ENCODE measurements at places on chromosomes 16 and 17.

DNA sequence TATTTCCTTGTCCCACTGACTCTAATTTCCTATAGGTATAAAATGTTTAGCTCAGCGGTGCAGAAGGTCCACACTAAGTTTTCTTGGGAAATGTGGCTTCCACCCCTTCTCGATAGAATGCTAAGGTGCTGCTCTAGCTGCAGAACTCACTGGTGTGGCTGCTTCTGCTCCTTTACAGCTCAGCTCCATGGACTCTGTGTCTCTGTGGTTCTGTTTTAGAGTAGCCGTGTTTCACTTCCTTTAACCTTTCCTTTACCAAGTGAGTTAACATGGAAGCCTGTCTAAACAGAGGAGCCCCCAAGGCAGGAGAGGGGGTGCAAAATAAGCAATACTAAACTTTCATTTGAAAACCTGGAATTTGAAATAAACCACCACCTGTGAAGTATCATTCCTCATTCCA, 65.3 kb downstream of the SPECC1 start:
- no peak for DNase-seq

GRCh38 chr16:66369055-66369592, 2.6 kb downstream of the CDH5 start:
- no peak for DNase-seq

GRCh38 chr17:78174346-78174869, 6.0 kb downstream of the SYNGR2 start:
- no peak for DNase-seq

- DNase-seq, result no peak
Measured at GRCh38 chr17:63635787-63636186, 13.6 kb downstream of the MAP3K3 start.

DNA sequence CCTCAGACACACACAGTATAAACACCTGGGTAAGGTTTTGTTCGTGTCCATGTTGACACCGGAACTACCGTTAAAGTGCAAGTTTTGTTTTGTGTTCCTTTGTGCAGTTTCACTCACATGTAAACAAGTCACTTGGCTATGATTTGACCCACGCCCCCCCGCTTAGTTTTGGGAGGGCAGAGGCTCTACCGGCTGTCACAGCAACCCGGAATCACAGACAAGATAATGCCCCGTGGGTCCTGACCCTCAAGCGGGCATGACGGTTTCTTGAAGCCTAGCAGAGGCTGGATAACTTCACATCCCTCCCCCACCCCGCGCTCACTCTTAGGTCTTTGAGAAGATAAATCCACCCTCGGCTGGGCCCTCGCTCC, 1.7 kb downstream of the RASD1 start:
- no peak for DNase-seq

- peak; percentile 70 for DNase-seq
Measured at GRCh38 chr17:18261146-18261515, 669 bp downstream of the MIEF2 start.

DNA sequence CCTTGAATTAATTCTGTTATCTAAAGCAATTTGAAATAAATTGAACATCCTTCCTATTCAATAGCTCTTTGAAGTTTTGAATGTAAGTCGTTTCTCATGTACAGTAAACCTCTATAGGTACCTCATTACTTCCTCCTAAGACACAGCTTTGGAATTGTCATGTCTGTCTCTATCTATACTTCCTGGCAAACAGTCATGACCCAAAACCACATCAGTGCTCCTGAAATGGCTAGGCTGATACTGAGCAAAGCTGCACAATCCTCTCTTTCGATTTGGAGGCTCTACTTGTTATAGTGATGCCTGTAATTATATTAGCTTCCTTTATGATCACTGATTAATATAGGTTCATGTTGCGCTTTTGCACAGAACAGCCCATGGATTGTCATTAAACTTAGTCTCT, 110.1 kb downstream of the ADAMTS18 start:
- DNase-seq, result no peak

DNA sequence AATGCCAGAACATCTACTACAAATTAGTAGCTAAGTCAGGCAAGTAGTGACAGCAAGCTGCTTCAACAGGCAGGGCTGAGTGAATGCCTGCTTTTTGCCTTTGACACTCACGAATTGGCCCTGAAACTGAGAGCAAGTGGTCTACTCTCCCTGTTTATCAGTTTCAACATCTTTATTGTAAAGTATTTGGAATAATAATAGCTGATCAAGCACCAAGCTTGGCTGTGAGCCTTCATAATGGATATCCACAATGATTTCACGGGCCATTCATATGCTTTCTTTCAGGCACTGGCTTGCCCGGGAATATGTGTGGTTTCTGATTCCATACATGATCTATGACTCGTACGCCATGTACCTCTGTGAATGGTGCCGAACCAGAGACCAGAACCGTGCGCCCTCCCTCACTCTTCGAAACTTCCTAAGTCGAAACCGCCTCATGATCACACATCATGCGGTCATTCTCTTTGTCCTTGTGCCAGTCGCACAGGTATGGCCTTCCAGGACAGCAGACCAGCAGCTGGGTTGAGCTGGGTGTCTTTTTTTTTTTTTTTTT, 5.2 kb downstream of the TLCD3A start:
- no peak for DNase-seq

GRCh38 chr16:67040906-67041305, 12.0 kb downstream of the CBFB start:
- no peak for DNase-seq

- DNase-seq, result no peak
Measured at GRCh38 chr17:62867303-62867702, 59.2 kb upstream of the MARCHF10 start.

DNA sequence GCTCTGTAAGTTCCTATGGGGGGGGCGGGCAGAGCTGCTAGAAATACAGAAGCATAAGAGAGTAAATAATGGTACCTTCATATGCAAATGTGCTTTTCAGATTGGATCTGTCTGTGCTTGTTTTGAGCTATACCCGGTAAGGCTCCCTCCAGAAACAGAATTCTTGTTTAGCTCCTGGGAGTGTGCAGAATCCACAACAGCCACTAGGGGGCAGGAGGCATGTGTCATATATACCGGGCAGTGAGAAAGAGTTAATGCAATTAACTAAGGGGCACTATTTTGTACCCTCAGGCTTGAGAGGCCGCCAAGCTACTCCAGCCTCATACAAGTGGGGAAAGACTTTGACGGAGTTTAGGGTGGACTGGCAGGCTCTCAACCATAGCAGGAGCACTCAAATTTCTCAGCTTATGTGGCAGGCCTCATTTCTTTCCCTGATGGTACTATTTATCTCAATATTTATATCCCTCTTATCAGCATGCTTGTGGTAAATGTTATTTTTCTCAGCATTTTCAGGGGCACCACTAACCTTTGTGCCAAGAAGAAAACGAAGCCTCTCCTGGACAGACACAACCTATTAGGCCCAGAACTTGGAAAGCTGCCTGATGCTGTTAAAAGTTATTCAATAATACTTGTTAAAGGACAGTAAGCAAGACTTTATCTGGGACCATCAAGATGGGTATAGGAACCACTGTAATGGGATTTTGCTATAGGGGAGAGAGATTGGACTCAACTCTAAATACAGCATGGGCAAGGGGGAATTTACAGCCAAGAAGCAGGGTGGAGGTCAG, 10.7 kb upstream of the CENPV start:
- DNase-seq, result peak; percentile 84

- DNase-seq, result no peak
Measured at GRCh38 chr17:7043182-7043496, 753 bp downstream of the SLC16A11 start.

DNA sequence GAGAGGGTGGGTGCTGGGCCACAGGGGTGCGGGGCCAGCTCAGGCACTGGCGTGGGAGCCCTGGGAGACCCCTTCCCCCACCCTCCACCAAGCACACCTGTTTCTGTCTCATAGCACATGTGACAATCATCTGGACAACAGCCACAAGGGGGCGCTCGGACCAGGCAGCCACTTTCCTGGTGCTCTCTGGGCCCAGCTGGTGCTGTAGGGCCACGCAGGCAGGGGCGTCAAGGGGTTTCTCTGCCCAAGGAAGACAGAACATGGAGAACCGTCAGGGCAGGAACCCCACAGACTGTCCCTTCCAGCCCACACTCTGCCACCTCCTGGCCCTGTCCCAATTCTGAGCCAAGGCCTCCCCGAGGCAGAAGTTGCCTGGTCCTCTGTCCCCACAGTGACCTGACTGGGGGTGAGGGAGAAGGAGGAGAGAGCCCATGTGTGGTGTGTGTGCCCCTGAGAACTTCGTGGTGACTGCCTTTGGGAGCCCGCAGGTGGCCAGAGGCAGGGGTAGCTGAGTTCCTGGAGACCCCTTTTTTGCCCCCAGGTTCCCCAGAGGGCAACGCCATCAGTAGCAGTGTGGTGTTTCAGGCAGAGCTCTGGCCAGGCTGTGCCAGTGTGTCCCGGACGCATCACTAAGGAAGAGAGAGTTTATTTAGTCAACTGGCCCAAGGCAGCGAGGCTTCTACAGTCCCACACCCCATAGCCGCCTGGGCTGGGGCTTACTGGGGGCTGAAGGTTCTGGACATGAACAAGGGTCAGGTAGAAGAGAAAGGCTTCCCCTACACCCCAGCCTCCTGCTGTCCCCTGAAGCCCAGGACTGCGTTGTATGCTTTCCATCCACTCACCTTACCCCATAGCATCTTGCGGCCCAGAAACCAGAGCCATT, 3.1 kb upstream of the SETD6 start:
- DNase-seq, result peak; percentile 90

DNA sequence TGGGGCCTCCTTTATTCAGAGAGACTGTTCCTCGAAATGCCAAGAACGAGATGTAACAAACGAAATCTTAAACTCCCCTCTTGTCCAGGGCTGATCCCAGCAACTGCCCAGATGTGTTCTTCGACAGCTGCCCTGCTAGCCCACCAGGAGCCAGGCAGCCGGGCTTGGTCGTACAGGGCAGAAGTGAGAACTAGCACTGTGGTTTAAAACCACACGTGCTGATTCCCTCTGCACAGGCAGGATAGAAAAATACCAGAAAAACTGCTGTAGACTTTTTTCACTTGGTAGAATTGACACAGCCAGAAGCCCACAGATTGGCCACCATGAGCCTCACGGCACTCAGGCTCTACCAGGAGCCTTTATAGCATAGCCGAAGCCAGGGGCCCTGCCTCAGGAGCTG, 33.1 kb downstream of the PLD6 start:
- no peak for DNase-seq

GRCh38 chr17:71337938-71338337, 782.9 kb upstream of the SOX9 start:
- DNase-seq, result no peak

GRCh38 chr16:6645768-6646568, 686.7 kb upstream of the RBFOX1 start:
- DNase-seq, result no peak

DNA sequence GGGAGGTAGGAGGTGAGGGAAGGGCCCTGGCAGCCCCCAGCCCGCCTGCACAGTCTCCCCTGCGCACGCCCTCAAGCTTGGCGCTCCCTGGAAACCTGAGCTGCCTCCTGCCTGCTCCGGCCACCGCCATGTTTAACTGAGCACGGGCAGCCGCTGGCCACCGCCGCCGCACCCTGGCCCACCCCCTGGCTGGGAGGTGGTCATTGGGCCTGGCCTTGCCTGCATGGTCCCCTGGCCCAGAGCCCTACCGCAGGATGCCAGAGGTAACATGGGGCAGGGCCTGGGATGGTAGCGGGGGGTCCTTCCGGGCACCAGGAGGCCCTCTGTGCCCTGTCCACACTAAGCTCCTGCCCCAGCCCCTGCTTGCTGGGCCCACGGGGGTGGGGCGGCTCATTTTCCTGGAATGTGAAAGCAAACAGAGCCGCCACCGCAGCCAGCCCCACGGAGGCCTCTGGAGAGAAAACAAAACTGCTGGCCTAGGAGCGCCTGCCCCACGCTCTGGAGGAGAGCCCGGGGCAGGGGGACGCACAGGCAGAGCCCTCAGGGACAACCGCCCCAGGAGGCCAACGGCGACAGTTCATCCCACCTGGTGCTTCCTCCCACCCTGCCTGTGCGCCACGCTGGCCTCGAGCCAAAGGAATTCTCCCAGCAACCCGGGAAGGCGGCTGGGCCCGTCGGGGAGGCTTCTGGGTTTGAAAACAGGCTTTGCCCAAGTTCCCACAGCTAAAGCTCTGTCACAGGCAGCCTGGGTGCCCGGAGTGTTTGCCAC, 8.9 kb downstream of the NHERF2 start:
- DNase-seq, result no peak

- DNase-seq, result no peak
Measured at GRCh38 chr16:2150418-2151187, 2.2 kb downstream of the RAB26 start.

DNA sequence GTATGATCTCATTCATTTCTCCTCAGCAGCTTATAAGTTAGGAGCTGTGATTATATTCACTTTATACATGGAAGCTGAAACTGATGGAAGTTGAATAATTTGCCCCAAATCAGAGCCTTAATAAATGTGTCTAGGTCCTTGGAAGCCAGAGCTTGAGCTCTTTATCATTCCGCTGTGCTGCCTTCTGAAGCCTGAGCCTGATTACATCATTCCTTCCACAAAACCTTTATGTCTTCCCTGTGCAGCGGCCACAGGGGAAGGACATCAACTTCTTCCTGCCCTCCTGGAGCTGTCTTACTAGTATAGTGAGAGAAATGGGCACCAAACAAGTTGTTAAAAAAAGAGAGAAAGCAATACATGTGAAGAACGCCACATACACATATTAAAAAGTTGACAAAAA, 6.8 kb downstream of the TNRC6C start:
- no peak for DNase-seq

- no peak for DNase-seq
Measured at GRCh38 chr17:4059656-4060055, 83.2 kb downstream of the ZZEF1 start.

- no peak for DNase-seq
Measured at GRCh38 chr17:64133546-64134215, 3.7 kb upstream of the ERN1 start.
